Upper lobe of left lung (tissue), 6 donors: ENCODE measurements at places on chromosomes 7 and 10.

DNA sequence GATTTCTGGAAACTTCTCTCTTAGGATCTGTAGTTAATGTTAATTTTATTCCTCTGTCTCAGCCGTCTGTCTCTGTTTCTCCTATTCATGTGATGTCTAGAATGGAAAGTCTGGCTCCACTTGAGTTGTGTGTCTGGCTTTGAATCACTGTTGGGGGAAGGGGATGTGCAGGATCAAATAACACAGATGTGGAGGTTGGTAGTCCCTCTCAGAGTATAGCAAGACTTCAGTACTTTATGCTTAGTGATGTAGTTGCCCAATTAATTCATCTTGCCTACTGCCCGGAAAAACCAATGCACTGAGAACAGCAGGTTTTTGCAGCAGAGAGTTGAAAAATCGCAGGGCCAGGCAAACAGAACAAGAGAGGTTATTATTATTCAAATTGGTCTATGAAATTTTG lies 79.2 kb downstream of the PHTF2 start:
- H3K27ac ChIP-seq, result no peak overlapping the region
- H3K27me3 ChIP-seq, result no peaks in the 10 kb centered on the region
- H3K4me1 ChIP-seq, result no peaks in the 10 kb centered on the region
- no peak for DNase-seq
- H3K4me3 ChIP-seq, result no peak overlapping the region
- H3K36me3 ChIP-seq, result no peaks in the 10 kb centered on the region

- H3K27me3 ChIP-seq, result no peaks in the 10 kb centered on the region
- DNase-seq, result no peak
- no peak overlapping the region for H3K4me3 ChIP-seq
Observed at GRCh38 chr10:7434378-7434777, 23.5 kb upstream of the SFMBT2 start.

DNA sequence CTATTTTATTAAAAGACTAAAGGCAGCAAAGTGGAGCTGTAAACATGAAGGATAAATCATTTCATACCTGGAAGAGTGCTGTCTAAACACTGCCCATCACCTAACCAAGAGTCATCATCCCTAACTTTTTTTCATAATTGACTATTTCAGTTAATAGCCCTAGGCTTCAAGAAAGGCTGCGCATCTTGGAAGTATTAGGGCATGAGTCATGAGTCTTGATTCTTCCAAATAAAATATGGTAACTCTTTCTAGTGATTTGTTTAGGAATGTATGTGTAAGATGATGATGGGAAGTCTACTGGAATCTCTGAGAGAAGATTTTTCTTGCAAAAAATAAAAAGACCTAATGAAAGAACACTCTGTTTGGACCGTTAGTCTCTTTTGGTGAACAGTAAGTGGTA lies 207.7 kb upstream of the AHR start:
- no peak overlapping the region for H3K4me3 ChIP-seq
- no peaks in the 10 kb centered on the region for H3K36me3 ChIP-seq
- DNase-seq, result no peak
- H3K27me3 ChIP-seq, result no peaks in the 10 kb centered on the region
- no peak overlapping the region for H3K27ac ChIP-seq
- H3K4me1 ChIP-seq, result no peaks in the 10 kb centered on the region

GRCh38 chr10:27525819-27526218 lies 21.7 kb downstream of the RAB18 start:
- no peaks in the 10 kb centered on the region for H3K36me3 ChIP-seq
- no peaks in the 10 kb centered on the region for H3K27me3 ChIP-seq
- DNase-seq, result no peak
- no peak overlapping the region for H3K4me3 ChIP-seq

- no peaks in the 10 kb centered on the region for H3K27me3 ChIP-seq
- H3K27ac ChIP-seq, result no peak overlapping the region
- H3K4me3 ChIP-seq, result no peak overlapping the region
- no peaks in the 10 kb centered on the region for H3K36me3 ChIP-seq
- DNase-seq, result no peak
- no peaks in the 10 kb centered on the region for H3K4me1 ChIP-seq
Observed at GRCh38 chr7:13912715-13913278, 76.7 kb downstream of the ETV1 start.

DNA sequence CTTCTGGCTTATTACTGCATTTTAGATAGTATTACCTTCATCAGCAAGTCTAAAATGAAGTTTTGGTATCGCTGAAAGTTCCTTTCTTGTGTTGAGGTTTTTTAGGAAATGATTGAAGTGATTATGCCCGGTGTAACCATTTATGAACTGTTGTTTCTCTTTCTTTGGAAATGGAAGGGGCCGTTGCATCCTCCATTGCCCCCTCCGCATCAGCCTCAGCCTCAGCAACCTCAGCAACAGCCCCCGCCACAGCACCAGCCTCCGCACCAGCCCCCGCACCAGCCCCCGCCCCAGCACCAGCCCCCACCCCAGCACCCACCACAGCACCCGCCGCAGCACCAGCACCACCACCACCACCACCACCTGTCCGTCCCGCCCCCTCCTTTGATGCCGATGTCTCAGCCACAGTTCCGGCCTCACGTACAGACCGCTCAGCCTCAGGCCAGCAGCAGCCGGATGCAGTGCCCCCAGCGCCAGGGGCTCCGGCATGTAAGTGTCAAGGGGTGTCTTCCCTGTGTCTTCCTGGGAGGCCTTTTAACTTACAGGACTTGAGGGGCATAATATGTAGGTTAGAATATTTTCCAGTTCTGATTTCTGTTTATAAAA lies 72.6 kb downstream of the SHH start:
- H3K27me3 ChIP-seq, result no peaks in the 10 kb centered on the region
- H3K4me3 ChIP-seq, result no peak overlapping the region
- DNase-seq, result no peak
- H3K36me3 ChIP-seq, result peaks cover 68% of the 10 kb centered on the region
- no peaks in the 10 kb centered on the region for H3K4me1 ChIP-seq
- no peak overlapping the region for H3K27ac ChIP-seq

- H3K4me1 ChIP-seq, result no peaks in the 10 kb centered on the region
- no peak for DNase-seq
- H3K27ac ChIP-seq, result no peak overlapping the region
- H3K4me3 ChIP-seq, result no peak overlapping the region
Observed at GRCh38 chr7:45643630-45644029, 69.5 kb downstream of the ADCY1 start.

DNA sequence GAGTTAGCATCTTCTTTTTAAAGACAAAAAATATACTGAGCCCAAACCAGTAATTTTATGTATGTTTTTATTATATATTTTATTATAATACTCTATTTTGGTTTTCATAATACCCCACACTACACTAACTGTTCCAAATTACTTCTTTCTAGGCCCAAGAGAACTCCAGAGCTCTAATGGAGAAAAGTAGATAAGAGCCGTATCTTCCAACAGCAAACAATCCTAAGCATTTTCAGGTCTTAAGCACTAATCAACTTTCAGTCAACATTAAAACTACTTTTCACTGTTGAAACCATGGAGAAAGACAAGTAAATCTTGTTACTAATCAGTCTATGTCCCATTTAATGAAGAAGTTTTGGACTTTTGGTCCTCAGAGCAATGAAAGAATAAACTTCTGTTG lies 55.1 kb downstream of the JMJD1C start:
- no peak overlapping the region for H3K27ac ChIP-seq
- no peak for DNase-seq
- H3K4me3 ChIP-seq, result no peak overlapping the region
- H3K36me3 ChIP-seq, result no peaks in the 10 kb centered on the region

- no peak overlapping the region for H3K27ac ChIP-seq
- H3K4me3 ChIP-seq, result no peak overlapping the region
- no peaks in the 10 kb centered on the region for H3K27me3 ChIP-seq
- no peaks in the 10 kb centered on the region for H3K36me3 ChIP-seq
- peaks cover 6% of the 10 kb centered on the region for H3K4me1 ChIP-seq
Observed at GRCh38 chr10:43295436-43295835, 28.6 kb upstream of the RASGEF1A start.

GRCh38 chr10:122435212-122435827 lies 19.1 kb upstream of the ARMS2 start:
- H3K27me3 ChIP-seq, result no peaks in the 10 kb centered on the region
- no peaks in the 10 kb centered on the region for H3K4me1 ChIP-seq
- DNase-seq, result no peak
- H3K36me3 ChIP-seq, result peaks cover 17% of the 10 kb centered on the region
- no peak overlapping the region for H3K4me3 ChIP-seq

DNA sequence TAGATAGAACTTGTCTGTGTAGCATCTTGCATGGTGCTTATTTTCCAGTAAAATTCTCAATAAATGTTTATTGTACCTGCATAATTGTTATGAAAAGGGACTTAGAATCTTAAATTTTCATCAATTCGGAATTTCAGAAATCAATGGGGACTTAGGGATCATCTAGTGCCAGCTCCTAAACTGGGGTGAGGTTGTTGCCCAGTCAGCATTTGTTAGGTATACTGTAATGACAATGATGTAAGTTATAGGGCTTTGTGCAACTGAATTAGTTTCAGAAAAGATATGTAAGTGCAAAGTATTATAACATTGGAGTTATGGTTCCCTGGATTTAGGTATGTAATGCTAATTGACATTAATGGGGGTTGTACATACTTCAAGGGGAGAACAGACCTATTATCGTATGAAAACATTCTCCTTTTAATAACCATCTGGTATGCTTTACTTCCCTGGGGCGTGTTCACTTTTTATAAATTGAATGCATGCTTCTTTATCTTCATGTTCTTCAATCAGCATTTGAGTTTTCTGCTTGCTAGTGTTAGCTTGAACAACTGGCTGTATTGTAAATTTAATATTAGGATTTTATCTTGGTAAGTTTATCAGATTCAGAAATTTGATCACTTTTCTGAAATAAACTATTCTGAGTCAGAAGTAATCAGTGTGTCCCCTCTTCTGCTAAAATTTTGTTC lies 270.3 kb downstream of the BBS9 start:
- H3K36me3 ChIP-seq, result no peaks in the 10 kb centered on the region
- no peaks in the 10 kb centered on the region for H3K27me3 ChIP-seq
- no peaks in the 10 kb centered on the region for H3K4me1 ChIP-seq
- H3K27ac ChIP-seq, result no peak overlapping the region
- DNase-seq, result no peak

DNA sequence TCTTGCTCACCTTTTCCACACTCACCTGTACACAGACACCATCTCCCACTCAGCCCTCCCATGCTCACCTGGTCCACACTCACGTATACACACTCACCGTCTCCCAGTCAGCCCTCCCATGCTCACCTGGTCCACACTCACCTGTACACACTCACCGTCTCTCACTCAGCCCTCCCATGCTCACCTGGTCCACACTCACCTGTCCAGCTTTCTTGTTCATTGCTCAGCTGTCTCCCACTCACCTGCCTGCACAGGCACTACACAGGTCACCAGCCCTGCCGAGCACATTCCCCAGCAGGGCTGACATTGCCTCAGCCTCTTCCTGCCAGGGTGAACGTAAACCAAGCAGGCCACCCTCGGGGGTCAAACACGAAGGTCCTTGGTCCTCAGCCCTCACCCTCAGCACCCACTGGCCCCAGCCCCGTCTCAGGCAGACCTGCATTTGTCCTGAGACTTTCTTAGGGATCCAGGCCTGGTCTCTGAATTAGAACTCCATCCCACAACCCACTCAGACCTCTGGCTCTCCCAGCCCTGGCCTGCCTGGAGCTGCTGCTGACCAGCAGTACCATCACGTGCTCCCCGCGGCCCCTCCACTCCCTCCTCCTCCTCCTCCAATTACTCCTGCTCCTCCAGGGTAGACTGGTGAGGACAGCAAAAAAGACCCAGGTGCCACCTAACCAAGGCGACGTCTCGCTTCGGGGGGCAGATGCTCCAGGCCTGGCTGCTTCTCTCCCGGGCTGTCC lies 12.8 kb upstream of the DNAAF5 start:
- no peak overlapping the region for H3K27ac ChIP-seq
- peaks cover 3% of the 10 kb centered on the region for H3K4me1 ChIP-seq
- H3K36me3 ChIP-seq, result no peaks in the 10 kb centered on the region
- no peak for DNase-seq

DNA sequence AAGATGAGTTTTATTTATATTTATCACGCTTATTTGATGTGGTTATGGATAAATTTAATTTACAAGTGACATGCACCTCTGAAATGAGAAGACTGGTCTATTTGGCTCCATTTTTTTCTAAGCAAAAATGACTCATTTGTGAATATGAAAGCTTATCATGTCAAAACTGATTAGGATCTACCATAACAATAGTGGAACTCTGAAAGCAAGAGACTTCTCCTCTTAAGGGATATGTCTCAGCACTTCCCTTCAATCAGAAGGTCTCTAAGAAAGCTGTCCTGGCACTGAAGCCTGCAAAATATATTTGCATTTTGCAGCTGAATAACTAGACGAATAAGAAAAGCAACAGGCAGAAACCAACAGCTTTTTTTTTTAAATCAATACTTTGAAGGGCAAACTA lies 12.7 kb downstream of the FAS start:
- no peak for DNase-seq
- H3K27ac ChIP-seq, result peak overlapping the region; percentile 77
- H3K27me3 ChIP-seq, result no peaks in the 10 kb centered on the region

GRCh38 chr10:30111340-30112022 lies 52.1 kb upstream of the JCAD start:
- H3K36me3 ChIP-seq, result no peaks in the 10 kb centered on the region
- no peak overlapping the region for H3K27ac ChIP-seq
- no peak for DNase-seq
- no peaks in the 10 kb centered on the region for H3K4me1 ChIP-seq

- peak overlapping the region; percentile 52 for H3K27ac ChIP-seq
- no peaks in the 10 kb centered on the region for H3K36me3 ChIP-seq
- no peaks in the 10 kb centered on the region for H3K27me3 ChIP-seq
- peak; percentile 63 for DNase-seq
- H3K4me3 ChIP-seq, result no peak overlapping the region
- H3K4me1 ChIP-seq, result peaks cover 5% of the 10 kb centered on the region
Observed at GRCh38 chr10:119139464-119140067, 25.9 kb downstream of the SFXN4 start.

DNA sequence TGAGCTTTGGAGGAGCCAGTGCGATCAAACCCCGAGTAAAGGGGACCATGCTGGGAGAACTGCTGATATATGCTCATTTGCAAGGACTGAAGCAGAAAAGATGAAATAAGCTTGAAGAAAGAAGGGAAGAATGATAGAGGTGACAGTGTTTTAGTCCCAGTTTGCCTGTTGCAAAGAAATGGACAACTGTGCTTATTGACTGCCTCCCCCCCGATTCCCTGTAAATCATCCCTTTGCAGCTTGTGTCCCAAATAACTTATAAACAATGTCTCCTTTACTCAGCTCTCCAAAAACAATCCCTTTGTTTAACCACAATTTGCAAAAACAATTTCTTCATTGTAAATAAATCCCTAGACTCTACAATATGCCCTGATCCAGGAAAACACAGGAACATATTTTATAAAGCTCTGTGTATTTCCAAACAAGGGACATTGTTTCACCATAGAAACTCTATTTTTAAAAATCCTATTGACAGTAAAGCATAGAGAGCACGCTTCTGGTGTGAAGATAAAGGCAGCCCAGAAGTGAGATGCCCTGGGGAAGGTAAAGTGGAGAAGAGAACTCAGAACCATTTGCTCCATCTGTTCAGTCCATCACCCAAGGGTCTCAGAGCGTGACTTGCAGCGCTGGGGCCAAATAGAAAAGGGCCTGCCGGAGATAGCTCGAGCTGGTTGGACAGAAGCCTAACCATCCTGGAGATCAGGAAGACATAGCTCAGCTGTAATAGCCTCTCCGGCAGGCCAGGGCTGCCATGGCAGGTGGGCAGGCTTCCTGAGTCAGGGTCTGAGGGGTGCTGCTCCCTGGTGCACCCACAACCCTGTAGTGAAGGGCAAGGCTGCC lies 280.5 kb downstream of the WDR11 start:
- H3K4me1 ChIP-seq, result no peaks in the 10 kb centered on the region
- H3K4me3 ChIP-seq, result no peak overlapping the region
- H3K36me3 ChIP-seq, result no peaks in the 10 kb centered on the region
- no peaks in the 10 kb centered on the region for H3K27me3 ChIP-seq
